ENCODE measurements at places on chromosomes 16 and 17.

DNA sequence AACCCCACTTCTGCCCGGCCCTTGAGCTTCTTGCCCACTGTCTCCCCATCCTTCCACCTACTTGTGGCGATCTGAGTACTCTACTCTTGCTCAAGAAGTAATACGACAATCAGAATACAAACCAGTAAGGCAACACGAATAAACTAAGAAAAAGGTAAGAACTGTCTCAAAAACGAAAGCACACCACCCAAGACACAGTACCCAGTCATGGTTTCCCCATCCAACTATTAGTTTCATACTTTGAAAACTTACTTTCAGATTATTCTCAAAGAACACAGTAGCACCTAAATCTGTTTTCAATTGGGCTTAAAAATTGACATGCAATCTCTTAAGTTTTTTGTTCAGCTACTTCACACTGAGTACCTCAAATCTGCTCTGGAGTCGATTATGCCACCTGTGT lies 13.9 kb downstream of the GINS2 start:
- no peak for DNase-seq

GRCh38 chr16:86316967-86317812 lies 193.1 kb upstream of the FOXF1 start:
- DNase-seq: no peak

- DNase-seq: no peak
These were observed 224.7 kb upstream of the ASIC2 start for GRCh38 chr17:33517746-33518145.

DNA sequence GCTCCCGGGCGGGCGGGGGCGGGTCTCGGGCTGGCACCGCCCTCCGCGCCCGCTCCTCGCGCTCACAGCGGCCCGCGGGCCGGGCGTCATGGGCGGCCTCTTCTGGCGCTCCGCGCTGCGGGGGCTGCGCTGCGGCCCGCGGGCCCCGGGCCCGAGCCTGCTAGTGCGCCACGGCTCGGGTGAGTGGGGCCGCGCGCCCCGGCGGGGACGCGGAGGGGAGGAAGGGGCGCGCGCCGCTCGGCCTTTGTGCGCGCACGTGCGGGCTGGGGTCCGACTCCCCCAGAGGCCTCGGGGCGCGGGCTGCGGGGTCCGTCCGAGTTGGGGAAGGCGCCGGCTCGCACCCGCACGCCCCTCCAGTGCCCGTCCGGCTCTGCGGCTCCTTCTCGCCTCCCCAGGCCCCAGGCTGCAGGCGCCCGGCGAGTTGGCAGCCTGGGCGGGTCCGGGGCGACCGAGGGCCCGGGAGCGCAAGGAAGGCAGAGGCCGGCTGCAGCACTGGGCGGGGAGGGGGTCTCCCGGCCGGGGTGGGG lies at the start of gene NME4:
NME4 (plus strand) TSS at position 65 of the 527 bp plus-strand sequence; CDS start at position 89, 24 bp downstream.
- no peak for DNase-seq

DNA sequence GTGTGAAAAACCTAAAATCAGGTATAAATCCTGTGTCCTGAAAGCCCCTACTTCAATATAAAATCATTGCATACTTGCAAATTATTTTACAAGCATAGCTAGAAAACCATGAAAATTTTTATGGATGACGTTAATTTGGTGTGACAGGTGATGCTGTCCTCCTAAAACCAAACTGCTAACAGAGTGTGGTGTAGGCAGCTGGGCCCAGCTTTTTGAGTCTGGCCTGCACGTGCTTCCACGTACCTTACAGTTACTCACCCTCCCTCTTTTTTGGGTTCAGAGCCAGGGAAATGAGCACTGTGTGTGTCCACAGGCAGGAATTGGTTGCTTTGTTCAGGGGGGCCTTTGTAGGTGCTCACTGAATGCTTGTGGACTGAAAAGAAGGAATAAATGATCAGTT lies 36.4 kb downstream of the CLEC16A start:
- no peak for DNase-seq

DNA sequence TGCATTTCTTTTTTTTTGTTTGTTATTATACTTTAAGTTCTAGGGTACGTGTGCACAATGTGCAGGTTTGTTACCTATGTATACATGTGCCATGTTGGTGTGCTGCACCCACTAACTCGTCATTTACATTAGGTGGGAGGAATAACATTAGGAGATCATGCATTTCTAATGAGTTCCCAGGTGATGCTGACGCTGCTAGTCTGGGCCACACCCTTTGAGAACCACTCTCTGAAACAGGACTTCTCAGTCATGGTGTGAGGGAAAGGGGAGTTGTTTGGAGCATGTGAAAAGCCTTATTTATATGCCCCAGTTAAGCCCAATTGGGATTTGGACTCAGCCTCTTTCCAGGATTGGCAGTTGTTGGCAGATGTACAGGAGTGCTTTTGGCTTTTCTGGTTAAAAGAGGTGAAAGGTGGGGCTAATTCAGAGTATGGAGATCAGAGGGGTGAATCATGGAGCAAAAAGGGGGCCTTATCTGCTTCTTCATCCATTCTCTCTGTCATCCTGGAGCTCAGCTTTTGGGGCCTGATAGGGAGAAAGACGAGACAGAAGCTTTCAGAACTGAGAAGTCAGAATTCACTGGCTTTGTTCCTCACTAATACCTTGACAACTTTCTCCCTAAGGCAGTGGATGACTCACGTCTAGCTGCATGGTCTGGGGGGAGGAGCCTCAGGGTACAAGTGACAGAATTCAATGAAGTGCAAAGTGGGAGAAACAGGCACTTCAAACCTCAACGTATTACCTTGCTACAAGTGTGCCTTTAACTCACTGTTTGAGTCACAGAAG lies 180.0 kb upstream of the CACNG3 start:
- DNase-seq: no peak

- no peak for DNase-seq
These were observed 288.6 kb upstream of the ELAC2 start for GRCh38 chr17:13306310-13306962.

Data from CD4-positive, alpha-beta T cell treated with Interleukin-1 beta for 1 hour (primary cell).